ENCODE measurements at places on chromosomes 4 and X.
A peak's percentile ranks its signal among the peaks of the same experiment; 100 is the strongest.

GRCh38 chr4:4857001-4857808, 2.3 kb upstream of the MSX1 start:
- no peak for DNase-seq

DNA sequence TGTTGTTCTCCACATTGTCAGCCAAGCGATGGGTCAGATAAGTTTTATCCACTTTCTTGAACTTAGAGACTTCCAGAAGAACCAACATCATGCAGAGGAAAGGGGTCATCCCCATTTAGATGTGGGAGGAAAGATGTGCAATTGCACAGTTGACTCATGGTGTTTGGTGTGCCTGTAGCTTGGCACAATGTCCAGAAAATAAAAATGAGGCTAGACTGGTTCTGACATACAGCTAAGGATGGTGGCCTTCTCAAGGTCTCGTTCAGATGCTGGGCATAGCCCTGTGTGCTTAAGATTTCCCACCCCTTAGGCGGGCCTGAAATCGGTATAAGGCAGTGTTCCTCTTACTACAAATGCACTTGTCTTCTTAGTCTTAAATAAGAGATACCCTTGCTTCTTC, 101.1 kb downstream of the PCDH7 start:
- DNase-seq: no peak

DNA sequence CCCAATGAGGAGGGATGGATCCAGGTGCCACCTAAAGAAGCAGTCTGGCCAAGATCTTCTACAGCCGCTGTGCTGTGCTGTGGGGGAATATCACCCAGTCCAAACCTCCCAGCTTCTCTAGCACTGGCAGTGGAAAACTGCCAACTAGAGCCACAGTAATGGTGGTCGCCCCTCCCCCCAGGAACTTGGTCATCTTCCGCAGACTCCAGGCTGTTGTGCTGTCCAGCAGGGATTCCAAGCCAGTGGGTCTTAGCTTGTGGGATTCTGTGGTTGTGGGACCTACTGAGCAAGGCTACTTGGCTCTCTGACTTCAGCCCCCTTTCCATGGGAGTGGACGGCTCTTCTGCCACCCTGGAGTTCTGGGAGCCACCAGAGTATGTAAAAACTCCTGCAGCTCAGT, 18.2 kb downstream of the GPRASP1 start:
- DNase-seq: no peak

DNA sequence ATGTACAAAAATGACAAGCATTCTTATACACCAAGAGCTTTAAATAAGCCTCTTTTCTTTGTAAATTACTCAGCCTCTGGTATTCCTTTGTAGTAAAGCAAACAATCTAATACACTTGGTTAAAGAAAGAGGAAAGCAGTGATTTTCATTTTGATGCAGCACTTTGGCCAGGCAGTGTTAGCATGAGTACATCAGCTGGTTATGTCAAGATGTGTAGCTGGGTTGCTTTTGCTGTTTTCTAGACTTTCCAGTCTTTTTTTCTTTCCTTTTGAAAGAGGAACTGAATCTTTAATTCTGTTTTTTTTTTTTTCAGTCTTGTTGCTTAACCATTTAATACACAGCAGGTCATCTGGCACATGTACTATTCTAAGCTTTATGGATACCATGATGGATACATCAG, 167.1 kb upstream of the AADAT start:
- DNase-seq: no peak

GRCh38 chr4:113101669-113102068, 52.2 kb downstream of the ANK2 start:
- DNase-seq: no peak

- no peak for DNase-seq
These were observed 86.1 kb downstream of the USP46 start for GRCh38 chr4:52572936-52573485.

DNA sequence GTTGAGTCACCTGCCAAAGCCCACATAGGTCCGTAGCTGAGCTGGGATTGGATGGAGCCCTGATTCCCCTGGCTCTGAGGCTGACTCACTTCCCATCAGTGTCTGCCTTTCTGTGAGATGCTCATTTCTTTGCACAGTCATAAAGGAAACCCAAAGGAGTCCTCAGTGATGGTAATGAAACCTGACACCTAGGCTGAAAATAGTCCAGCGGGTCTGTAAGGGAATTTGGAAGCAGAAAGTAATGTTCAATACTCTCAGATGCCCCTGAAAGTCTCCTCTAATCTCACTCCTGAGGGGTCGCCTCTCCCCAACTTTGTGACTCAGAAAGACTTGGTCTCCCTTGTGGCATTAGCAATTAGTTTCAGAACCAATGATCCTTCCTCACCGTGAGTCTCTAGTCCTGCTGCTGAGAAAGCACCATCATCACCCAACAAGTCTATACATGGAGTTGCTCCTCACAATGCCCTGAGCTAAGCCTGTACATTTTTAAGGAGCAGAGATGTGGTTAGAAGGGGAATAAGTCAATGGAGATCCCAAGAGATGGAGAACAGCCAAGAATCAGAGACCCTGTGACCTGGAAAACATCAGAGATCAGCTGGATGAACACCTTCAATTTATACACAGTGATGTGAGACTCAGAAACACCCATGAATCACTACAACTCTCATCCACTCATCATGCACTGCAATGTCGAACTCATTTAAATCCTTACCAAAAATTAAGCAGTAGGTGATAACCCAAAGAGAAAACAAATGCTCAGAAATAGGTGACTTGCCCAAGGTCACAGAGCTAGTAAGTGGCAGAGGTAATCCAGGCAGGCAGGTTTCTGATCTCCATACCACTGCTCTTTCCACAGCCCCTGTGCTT, 219.0 kb upstream of the CPEB2 start:
- no peak for DNase-seq

DNA sequence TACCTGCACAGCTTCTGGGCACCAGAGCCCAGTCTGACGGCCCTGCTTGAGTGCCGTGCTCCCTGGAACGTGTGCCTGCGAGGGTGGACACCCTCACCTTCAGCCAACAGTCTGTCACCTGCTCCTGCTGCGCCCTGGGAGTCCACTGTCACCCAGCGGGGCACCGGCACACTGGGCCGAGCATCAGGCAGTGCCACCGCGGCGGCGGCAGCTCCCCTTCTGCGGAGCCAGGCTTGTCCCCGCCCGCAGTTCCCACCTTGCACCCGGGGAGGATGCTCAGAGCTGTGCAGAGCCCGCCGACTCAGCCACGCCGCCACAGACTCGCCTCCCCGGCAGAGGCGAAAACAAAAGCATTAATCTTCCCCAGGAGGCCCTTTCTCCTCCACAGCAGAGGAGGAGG, 86.8 kb downstream of the ABLIM2 start:
- DNase-seq: no peak

GRCh38 chr4:18401868-18402267, 380.3 kb upstream of the LCORL start:
- DNase-seq: no peak

- DNase-seq: no peak
These were observed 2.0 kb upstream of the FATE1 start for GRCh38 chrX:151713849-151714248.

DNA sequence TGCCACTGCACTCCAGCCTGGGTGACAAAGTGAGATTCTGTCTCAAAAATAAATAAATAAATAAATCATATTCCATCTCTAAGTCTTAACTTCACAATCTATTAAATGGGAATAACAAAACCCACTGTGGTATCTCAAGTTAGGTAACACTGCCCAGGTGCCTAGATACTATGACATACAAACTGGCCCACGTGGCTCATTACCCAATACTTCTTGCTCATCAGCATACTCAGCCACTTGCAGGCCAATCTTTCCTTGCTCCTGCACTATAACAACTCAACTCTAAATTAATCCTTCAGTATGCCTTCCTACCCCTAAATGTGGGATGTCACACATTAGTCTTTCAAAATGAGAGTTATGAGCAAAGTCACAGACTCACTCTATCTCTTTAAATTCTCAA, 230.1 kb downstream of the OPHN1 start:
- DNase-seq: no peak

- peak; percentile 53 for DNase-seq
These were observed 222.4 kb downstream of the CRLF2 start for GRCh38 chrX:989959-990510.

- no peak for DNase-seq
These were observed 30.8 kb downstream of the TRMT44 start for GRCh38 chr4:8471211-8471875.

DNA sequence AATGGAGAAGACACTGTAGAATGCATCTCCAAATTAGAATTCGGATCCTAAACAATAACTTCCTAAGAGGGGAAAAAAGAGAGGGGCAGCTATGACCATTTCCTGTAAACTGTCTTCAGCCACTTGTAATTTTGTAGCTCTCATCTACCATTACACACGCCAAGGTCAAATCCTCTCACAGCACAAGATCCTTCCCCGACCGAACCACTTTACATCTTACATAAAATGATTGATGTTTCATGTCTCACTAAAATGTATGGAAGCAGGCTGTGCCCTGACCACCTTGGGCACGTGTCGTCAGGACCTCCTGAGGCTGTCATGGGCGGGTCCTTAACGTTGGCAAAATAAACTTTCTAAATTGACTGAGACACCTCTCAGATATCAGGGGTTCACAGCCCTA, 24.1 kb upstream of the PBDC1 start:
- no peak for DNase-seq

DNA sequence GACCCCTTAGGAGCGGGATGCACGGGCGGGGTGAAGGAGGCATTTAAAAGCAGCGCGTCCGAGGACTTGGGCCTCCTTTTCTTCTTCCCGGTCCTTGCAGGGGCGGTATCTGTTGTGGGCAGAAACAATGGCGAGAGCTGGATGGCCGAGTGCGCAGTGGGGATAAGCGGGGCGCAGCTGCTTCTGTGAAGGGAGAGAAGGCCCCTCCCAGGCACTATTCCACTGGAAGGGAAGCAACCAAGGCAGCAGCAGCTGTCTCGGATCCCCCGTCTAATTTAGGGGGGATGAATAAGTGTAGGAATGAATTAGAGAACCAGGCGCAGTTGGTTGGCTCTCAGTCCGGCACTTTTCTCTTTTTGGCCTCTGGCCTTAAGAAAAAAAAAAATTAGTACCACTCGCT, 995 bp downstream of the SMARCA5 start:
- DNase-seq: no peak

DNA sequence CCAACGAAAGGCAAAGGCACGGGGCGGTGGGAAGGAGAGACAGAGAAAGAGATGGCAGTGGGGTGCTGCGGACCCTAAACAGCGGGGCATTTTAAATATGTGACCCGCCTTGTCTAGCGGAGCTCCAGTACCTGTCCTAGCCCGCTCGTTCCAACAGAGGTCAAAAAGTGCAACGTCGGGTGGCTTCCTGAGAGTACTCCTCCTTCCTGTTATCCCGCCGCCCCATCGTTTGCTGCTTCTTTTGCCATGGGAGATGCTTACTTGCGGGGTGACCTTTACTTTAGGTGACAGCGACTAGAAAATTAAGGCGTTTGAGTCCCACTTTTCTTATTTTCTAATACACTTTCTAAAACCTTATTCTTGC, 735 bp downstream of the NRK start:
- DNase-seq: no peak

- DNase-seq: no peak
These were observed 30.2 kb downstream of the ASB5 start for GRCh38 chr4:176238826-176239225.

- DNase-seq: no peak
These were observed 1008.5 kb upstream of the LCORL start for GRCh38 chr4:19030048-19030447.

DNA sequence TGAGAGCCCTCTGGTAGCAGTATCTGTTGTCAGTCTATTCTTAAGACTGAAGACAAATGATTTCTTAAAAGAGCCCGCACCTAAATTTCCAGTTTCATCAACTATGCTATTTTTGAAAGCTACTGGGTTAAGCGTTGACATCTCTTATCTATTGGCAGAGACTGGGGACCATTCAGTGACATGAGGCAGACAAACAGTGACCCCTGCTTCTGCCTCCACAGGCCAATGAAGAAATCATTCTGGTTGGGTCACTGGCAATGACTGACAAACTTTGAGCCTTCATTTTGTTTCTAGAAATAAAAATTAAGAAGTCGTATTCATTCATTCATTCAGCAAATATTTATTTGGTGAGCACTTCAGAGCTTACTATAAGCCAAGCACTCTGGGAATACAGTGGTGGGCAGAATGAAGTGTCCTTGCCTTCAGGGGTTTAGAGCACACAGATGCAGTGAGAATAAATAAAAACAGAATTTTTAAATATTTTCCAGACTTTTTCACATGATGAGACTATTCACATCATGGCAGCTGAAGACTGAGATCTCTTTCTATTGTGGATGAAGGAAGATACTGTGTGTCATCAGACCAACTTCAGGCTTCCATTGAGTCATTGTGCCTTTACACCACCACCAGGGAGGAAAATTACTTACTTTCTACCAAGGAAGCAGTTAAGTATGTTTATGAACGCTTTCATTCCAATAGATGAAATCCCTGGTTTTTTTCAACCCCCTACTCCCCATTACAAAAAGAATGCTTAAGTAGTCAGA, 36.0 kb downstream of the SORBS2 start:
- no peak for DNase-seq

DNA sequence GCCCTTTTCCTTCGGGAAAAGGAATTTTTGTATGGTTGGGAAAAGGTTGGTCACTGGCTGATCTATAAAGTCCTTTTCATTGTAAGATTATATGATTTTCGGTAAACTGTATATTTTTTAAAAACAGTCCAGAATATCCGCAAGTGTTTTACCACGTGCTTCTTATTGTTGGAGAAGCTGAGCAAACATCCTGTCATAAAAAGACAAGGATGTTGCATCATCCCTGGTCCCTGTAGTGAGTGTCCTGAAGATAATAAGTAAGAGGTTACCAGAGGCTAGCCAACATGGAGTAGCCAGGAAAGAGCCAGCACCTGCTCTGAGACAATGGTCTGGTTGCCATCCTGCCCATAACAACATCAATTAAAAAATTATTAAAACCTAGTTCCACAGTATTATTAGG, 5.1 kb downstream of the CXCL9 start:
- no peak for DNase-seq

GRCh38 chrX:70029863-70030262, 19.9 kb downstream of the AWAT2 start:
- DNase-seq: no peak

DNA sequence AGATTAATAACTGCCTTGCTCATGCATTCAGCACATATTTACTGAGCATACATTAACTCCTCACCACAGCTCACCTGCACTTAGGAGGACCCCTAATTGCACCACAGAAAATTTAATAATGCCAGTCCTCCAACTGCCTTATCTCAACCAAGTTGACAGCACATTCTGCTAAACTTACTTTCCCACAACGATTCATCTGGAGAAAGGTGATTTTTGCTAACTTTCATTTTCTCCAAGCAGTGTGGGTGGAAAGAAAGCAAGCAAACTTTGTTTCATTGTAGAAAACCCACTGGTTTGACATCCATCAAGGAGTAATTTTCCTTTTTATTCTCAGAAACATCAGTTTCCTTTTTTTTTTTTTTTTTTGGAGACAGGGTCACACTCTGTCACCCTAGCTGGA, 49.1 kb downstream of the RASGEF1B start:
- DNase-seq: no peak

Data from stimulated activated CD8-positive, alpha-beta memory T cell treated with anti-CD3 and anti-CD28 coated beads, Interleukin-7, amount 100 ng/mL, for 1 hour (primary cell).